Fibroblast of villous mesenchyme (primary cell): ENCODE measurements at places on chromosomes 12 and 14. TPM values are rescaled to one million over a fixed set of nuclear protein-coding genes. Genes with fewer than 3 reads are reported as not detected.

DNA sequence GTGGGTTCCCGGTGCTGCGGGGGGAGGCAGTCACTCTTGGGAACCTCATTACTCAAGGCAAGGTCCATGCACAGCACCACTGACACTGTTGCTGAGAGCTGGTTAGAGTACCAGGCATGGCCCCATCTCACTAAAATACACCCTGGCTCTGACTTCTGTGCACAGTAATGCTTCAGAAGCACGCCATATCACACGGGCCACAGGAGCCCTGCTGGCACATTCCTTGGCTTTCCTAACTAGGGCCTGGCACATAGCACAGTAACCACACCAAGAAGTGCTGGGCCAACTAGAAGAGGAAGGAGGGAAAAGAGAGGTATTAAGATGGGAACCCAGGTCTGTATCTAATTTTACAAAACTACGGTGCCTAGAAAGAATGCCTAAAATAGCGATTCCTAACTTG, 13.5 kb upstream of the RAB35 start:
- no peak for DNase-seq

DNA sequence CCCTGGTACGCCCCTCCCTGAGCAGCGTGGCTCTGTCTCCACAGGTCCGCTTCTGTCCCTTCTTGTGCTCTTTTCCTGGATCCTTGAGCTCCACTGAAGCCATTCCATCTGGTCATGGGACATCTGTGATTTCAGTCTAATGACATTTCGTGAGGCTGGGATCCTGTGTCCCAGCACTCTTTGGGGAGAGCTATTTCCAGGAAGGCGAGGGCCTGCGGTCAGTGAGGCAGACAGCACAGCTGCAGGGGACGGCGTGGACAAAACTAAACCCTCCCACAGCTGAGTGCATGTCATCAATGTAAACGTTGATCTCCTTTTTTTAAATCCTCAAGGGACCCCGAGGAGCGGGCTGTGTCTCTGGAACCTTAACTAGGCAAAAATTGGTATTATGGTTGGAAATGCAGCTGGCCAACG, 127.7 kb downstream of the DACT1 start:
- peak; percentile 44 for DNase-seq

DNA sequence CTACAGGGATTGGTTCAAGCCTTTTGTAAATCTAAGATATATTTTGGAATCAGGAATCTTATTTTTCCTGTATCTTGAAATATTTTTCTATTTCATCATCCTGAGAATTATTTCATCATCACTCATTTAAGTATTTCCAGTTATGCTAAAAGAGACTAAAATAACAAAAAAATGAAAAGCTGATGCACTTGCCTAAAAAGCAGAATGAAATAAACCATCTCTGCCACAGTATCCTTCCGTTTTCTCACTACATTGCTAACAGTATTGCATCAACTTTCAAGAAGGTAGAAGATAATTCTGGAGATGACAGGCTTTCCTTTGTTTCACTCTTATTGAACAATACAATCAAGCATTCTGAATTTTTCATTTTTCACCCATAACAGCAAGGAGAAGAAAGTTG, 31.1 kb upstream of the EIF5 start:
- peak; percentile 25 for DNase-seq

Gene TAS2R50
- 5.8 and 7.3 TPM in 2 replicates for total RNA-seq
